Dermis microvascular lymphatic vessel endothelial cell (primary cell): ENCODE measurements at places on chromosomes 5 and 9.

DNA sequence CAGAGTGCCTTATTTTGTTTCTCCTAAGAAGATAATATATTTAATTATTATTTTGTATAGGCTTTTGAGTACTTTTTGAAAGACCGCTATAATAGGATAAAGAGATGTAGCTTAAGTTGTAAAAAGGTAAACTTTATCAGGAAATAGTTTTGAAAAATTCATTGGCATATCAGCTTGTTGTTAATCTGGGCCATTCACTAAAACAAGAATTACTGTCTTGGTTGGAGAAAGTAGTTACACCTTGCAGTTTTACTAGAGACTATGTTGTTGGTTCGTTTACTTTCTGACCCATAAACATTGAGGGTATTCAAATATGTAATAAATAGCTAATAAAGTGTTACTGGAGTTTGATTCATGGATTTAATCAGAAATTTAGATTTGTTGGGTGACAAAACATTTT is 33.7 kb downstream of the TNPO1 start:
- DNase-seq = no peak

- DNase-seq = no peak
Measured at GRCh38 chr5:61704289-61704688, 372.2 kb downstream of the ZSWIM6 start.

- DNase-seq = no peak
Measured at GRCh38 chr5:2005101-2006041, 122.6 kb upstream of the IRX4 start.

GRCh38 chr9:13873203-13873602 is 440.7 kb downstream of the NFIB start:
- no peak for DNase-seq

- DNase-seq = no peak
Measured at GRCh38 chr5:64666078-64666477, 24.2 kb upstream of the SHISAL2B start.

- peak; percentile 52 for DNase-seq
Measured at GRCh38 chr9:129617167-129617566, 3.7 kb downstream of the C9orf50 start.

DNA sequence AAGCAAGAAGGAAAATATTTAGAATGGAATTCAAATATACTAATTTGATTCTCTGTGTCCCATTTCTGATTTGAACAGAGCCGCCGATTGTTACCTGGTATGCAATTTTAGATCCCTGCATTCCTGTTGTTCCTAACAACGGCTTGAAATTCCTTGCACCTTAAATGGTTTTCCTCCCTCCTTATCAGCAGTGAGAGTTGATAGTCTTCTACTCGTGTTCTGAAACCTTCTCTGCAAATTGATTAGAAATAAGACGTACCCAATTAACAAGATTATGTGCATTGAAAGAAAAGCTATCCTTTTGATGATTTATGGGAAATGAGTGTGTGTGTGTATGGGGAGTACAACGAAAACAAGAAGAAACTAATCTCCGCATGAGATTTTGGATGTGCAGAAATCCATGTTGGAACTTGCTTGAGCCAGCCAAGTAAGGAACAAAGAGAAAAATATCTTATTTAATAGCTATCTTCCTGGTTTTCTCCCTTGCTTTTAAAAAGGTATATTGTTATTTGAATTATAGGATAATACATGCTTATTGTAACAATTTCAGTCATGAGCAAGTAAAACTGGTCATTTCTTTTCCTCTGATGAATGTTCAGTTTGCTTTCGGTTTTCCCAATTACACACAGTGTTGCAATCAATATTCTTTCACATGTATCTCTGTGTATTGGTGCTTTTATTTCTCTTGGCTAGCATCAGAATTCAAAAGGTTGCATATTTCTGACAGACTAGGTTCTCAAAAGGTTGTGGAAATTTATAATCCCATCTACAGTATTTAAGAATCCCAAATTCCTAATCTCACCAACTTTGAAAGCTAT is 211.1 kb upstream of the ACTBL2 start:
- DNase-seq = no peak

DNA sequence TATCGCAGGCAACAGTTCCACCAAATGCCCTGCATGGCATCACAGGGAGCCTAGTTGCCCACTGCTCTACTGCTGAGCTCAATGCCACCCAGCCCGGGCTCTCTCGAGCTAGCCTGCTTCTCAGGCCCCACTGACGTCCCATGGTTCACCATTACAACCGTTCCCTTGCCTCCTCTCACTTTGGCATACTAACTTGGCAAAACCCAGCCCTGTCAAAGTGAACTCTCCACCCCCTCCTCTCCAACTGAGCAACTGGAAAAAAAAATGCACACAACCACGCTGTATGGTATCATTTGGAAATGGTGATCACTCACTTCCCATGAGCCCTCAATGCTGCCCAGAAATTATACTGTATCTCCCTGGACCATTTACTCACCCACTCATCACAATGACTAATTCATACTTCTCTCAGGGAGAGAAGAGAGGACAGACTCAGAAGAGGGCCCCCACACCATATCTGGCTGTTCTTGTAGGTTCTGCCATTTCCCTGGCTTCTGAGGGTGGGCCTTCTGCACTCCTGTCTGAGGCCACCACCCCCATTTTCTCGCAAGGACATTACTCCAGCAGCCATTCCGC is 51.4 kb upstream of the RARS1 start:
- DNase-seq = no peak

DNA sequence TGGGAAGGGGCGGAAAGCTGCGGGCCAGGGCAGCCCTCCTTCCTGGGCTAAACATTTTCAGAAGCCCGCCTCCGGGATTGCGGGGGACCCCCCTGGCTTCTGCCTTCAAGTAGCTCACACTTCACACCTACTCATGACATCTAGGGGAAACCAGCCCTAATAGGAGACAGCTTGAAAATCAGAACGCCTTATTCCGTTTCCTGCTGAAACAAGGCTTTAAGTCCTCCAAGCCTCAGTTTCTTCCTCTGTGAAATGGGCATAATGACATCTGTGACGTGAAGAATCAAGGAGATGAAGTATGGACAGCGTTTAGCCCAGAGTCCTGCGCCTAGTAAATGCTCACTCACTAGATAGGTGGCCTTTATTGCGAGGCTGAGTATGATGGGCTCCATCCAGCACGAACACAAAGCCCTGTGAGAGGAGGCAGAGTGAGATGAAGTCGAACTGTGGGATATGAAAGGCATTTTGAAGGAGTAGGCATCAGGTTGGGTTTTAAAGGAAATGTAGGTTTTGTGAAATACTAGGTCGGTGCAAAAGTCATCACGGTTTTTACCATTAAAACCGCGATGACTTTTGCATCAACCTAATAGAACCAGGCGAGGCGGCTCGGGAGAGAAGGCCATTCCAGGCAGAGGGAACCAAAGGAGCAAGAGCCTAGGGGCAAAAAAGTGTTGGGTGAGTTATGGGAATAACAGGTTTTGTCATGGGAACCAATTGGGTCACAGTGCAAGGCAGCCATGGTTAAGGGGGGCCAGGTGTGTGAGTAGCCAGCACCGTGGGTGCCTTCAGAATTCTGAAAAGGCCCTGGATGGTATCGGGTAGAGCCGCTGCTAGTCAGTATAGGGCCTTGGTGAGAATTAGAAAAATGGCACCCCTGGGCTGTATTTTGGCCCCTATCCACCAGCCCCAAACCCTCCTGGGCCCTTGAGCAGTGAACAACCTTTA is 1.0 kb upstream of the TSC1 start:
- DNase-seq = no peak

DNA sequence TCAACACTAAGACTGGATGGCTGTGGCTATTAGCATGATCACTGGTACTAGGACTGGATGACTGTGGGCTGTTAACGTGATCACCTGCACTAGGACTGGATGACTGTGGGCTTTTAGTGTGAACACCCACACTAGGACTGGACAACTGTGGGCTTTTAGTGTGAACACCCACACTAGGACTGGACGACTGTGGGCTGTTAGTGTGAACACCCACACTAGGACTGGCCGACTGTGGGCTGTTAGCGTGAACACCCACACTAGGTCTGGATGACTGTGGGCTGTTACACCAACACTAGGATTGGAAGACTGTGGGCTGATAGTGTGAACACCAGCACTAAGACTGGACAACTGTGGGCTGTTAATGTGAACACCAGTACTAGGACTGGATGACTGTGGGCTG is 329.2 kb downstream of the OSTF1 start:
- DNase-seq = no peak

DNA sequence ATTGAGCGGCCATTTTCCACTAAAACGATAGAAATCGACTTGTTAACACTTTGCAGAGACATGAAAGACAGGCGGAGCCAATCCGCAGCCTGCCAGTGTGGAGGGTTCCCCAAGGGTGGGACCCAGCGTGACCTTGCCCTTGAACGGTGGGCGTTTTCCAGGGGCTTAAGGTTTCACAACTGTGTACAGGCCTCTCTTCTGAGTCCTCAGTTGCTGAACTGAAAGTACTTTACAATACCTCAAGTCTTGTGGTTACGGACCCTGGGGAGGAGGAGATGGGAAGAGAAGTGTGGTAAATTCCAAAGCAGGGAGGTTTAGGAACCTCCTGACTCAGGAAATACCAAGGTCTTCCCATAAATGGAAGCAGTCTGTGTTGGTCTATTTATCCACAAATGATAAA is 68.2 kb upstream of the CKMT2 start:
- no peak for DNase-seq

DNA sequence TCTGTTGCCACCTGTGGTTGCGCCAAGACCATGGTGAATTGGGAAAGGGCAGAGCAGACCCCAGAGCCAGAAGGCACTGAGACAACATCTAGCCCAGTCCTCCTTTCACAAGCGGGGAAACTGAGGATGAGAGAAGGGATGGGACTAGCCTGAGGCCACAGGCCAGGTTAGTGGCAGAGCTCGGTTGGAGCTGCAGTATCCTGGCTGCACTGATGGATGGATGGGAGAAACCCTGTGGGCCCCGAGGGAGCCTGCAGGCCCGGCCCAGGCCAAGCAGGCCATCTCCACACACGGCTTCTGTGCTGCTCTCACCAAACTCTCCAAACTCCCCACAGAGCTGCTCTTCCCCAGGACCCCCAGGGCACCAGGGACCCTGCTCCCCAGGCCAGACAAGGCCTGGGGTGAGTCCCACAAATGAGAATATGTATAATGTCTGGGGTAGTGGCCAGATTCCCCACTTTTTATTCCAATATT is 60.2 kb downstream of the TSTD2 start:
- DNase-seq = no peak

GRCh38 chr5:39697881-39698280 is 273.1 kb upstream of the DAB2 start:
- no peak for DNase-seq

DNA sequence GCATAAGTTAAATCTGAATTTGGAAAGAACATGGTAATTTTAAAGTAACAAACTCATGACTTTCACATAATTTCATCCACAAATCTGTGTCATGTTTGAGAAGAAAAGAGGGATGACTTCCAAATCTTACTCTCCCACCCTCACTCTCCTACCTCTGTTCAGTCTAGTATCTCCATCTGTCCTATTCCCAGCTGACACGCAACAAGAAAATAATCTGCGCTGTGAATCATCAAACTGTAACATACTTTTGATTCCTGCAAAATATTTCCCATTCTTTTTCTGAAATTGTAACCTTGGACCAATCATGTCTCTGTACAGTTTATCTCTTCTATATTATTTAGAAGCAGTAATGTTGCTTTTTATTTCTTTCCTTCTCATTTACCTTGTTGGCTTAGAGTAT is 91.4 kb downstream of the SLC12A2 start:
- DNase-seq = no peak

DNA sequence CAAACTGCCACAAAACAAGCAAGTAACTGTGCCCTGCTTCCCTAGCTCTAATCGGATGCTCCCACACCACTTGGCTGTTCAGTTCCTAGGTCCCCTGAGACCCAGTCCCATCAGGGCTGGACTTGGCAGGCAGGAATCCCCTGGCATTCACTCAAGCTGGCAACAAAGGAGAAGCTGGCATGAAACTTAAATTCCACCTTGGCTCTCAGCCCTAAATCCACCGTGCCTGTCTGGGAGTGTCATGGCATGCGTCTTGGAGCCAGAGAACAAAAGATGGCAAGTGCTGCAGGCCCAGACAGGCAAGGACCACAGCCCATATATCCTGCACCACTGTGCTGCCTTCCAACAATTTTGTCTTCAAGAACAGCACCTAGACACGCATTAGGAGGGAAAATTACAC is 38.2 kb downstream of the ETF1 start:
- DNase-seq = no peak

DNA sequence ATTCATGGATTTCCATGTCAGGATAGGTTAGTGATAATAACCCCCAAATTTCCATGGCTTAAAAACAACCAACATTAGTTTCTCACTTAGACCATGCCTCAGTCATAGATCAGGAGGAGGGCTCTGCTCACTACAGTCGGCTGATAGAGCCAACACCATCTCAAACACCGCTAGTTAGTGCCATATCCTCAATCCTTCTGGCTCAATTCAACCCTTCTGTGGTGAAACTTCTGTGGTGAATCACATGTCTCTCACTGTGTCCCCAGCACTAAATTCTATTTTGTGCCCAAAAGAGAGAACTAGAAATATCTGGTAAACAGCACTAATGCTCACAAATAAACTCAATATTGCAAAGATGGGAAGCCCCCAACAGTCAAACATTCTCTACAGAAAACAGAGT is 21.1 kb downstream of the ECPAS start:
- no peak for DNase-seq

- DNase-seq = no peak
Measured at GRCh38 chr9:133953976-133954709, 38.0 kb downstream of the VAV2 start.

- no peak for DNase-seq
Measured at GRCh38 chr9:108234811-108235210, 621.0 kb downstream of the ACTL7B start.

DNA sequence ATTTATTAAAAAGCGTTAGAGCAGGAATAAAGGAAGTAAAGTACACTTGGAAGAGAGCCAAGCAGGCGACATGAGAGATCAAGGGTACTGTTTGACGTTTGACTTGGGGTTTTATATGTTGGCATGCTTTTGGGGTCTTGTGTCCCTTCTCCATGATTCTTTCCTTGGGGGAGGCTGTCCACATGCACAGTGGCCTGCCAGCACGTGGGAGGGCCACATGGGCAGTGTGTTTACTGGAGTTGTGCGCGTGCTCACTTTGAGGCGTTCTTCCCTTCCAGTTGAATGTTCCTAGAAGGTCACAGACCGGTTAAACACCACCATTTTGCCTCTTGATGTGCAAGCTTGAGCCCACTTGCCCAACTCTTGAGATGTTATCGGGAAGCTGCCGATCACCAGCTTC is 49.5 kb upstream of the ICE1 start:
- DNase-seq = no peak

- DNase-seq = no peak
Measured at GRCh38 chr9:89010526-89011111, 19.4 kb downstream of the S1PR3 start.

GRCh38 chr5:176624142-176624541 is 6.2 kb downstream of the SNCB start:
- DNase-seq = no peak
